ENCODE measurements at places on chromosomes 11 and 22. TPM values are rescaled to one million over a fixed set of nuclear protein-coding genes. Genes with fewer than 3 reads are reported as not detected.

OR51E2 gene
- not detected for total RNA-seq

FAM180B gene
- total RNA-seq, result 0.29 TPM

DNA sequence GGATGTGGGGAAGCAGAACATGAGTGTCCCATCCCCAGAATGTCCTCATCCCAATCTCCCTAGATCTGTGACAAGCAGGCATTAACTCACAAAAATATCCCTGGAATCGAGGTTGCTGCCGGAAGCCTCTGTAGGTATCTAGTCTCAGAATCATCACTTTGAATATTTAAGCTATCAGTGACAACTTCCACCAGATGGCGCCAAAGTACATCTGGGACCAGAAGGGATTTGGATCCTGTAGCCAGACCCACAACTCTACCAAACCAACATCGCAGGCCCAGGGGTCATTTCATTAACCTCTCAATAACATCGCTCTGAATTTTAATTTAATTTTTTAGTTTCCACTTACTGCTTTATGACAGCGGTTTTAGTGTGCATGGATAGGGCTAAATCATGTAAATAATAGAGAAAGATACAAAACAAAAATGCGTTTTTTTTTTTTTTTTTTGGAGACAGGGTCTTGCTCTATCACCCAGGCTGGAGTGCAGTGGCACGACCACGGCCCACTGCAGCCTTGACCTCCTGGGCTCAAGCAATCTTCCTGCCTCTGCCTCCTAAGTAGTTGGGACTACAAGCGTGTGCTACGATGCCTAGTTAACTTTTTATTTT lies 1.1 kb upstream of the EXT2 start:
- peak; percentile 57 for DNase-seq

DNA sequence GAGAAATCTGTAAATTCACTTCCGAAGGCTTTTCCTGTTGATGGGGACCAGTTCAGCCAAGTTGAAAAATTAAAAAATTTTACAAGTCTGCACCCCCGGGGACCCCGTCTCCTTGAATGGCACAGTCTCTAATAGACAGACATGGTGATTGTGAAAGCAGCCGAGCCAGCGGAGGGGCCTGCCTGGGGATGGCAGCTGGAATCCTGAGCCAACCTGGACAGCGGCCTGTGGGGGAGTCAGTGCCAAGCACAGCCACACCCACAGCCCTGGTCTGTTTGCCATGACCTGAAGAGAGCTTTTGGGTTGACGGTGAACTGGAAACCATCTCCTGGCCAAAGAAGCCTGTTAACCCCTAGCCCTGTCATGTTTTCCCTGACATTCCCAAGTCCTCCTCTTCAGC lies 64.7 kb downstream of the PARVG start:
- DNase-seq, result no peak
